ENCODE measurements at places on chromosomes 3 and 15.

- no peak for DNase-seq
Observed at GRCh38 chr3:61141227-61141626, 110.0 kb downstream of the FHIT start.

- DNase-seq = no peak
Observed at GRCh38 chr3:148466143-148466542, 231.6 kb upstream of the AGTR1 start.

DNA sequence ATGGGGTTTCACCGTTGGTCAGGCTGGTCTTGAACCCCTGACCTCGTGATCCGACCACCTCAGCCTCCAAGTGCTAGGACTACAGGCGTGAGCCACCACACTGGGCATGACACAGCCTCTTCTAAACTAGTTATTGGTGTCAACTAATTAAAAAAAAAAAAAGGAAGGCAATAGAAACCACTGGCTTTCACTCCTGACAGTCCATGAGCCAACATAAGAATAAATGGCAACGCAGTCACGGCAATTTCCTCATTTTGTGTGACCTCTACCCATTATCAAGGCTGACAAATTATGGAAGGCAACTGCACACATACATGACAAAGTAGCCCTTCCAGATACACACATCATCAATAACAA is 5.9 kb downstream of the ARHGEF3 start:
- no peak for DNase-seq

DNA sequence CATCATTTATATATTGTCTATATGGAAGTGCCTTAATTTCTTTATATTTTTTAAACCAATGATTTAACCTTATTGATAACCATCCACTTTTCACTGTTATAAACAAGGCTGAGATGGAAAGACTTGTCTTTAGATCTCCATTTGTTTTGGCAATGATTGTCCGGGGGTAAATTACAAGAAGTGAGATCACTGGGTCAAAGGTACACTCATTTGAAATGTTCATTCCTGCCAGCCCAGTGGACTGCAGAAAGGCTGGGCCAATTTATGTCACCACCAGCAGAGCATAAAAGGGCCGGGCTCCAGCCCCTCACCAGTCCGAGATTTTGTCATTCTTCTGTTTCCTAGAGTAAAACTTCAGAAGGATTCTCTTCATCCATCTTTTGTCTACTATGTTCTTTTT is 93.6 kb upstream of the NEO1 start:
- no peak for DNase-seq

DNA sequence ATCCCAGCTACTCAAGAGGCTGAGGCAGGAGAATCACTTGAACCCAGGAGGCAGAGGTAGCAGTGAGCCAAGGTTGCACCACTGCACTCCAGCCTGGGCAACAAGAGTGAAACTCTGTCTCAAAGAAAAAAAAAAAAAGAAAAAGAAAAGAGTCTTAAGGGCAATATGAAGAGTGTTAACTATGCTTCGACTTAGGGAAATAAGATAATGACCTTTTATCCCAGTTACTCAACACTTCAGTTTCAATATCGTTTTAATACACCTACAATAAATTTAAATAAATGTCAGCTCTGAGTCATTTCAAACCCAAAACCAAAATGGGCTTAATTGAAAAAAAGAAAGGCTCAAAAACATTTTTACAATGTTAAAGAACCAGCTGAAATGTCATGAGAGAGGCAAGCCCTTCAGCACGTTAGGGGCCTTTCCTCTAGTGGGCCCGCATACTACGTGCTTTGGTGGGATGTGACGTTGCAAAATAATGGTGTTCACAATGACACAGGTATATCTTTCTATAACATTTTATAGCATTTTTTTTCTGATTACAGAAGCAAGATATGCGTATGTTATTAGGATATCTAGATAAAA is 15.3 kb downstream of the FYCO1 start:
- no peak for DNase-seq

DNA sequence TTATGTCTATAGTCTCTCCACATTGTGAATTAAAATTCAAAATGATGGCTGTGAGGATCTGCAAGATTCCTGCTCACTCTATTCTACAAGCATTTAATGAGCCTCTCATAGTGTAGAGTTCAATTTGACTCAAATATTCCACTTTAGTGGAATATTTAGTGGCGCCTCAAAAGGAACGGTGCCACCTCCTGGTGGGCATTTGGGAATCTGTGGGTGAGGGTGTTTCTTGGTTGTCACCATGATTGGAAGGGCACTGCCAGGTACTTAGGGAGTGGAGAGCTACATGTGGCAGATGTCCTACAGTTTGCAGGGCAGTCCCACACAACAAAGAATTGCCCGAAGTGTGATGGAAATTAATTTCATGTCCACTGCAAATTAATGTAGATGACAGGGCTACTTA is 21.5 kb upstream of the KCNMB3 start:
- no peak for DNase-seq

- no peak for DNase-seq
Observed at GRCh38 chr3:98809557-98809956, 46.4 kb downstream of the ST3GAL6 start.

DNA sequence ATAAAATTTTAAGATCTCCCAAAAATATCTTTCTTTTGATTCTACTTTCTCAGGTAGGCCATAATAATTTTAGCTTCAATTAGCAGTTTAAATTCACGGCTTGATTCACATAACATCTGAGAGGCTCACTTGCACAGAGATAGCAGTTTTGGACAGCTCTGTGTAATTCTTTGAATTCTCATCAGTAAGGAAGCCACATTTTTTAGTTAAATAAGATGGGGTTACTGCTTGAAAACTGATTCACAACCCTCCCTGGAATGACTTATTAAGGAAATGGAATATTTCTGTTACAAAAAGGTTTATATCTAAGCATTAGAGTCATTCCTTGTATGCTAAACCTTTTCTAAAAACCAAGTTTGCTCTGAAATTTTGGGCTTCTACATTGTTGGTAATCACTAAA is 212.7 kb downstream of the ALCAM start:
- DNase-seq = no peak

DNA sequence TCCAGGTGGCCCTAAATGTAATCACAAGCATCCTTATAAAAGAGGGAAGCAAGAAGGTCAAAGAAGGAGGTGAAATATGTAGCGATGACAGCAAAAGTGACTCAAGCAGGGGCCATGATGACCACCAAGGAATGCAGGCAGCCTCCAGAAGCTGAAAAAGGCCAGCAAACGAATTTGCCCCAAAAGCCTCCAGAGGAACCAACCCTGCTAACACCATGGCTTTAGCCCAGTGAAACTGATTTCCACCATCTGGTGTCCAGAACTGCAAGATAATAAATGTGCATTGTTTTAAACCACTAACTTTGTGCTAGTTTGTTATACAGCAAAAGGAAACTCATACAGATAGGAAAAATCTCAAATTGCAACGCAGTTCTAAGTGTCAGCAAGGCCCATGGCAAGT is 23.0 kb upstream of the RBSN start:
- no peak for DNase-seq

DNA sequence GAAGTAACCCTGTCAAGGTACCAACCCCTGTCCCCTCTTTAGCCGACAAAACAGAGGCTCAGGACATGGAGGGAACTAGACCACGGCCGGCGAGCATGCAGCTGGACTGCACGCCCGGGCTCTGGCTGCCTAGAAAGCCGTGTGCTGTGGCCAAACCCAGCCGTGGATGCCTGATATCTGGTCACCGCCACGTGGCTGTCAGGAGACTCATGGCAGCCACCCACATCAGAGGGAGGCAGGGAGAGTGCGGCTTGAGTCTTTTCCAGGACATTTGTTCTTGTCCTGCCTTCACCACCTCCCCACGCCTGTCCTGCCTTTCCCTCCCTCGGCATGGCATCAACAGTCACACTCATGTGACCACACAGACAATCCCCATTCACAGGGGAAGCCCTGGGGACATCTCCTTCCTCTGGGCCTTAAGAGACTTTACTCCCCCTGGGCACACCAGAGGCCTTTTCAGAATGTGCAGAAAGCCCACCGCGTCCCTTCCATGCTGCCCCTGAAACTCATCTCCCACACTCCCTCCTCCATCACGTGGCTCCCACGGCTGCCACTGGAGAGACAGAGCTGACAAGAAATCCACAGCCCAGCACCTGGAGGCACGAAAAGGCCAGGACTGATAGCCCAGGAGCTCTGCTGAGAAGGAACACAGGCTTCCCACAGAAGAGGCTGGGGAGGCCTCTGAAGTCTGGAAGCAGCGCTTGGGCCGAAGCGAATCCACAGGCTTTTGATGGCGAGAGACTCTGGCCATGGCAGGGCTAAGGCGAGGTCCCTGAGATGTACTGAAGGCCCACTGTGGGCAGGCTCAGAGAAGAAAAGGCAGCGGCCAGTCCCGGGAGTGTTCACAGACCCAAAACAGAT is 71.2 kb upstream of the IQSEC1 start:
- no peak for DNase-seq

GRCh38 chr3:114619771-114620170 is 325.9 kb downstream of the TIGIT start:
- no peak for DNase-seq

GRCh38 chr3:174792864-174793263 is 66.3 kb upstream of the NAALADL2 start:
- DNase-seq = no peak

- no peak for DNase-seq
Observed at GRCh38 chr15:33152502-33153109, 41.9 kb downstream of the FMN1 start.

GRCh38 chr3:16140116-16140893 is 34.2 kb upstream of the GALNT15 start:
- no peak for DNase-seq

DNA sequence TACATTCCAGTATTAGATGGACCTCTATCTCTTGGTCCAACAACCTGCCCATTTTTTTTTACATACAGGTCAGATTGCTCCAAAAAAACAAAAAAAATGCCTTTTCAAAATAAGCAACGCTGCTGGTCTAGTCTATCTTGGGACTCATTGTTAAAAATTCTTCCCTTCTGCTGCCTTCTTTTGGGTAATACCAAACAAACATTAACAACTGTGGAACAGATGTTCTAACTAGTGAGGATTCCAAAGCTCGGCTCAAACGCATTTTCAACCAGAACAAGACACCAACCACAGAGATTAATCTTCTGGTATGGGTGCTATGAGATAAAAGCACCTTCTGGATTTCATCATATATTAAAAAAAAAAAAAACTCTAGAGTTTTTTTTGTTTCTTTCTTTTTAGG is 24.7 kb downstream of the ARHGAP31 start:
- DNase-seq = no peak

DNA sequence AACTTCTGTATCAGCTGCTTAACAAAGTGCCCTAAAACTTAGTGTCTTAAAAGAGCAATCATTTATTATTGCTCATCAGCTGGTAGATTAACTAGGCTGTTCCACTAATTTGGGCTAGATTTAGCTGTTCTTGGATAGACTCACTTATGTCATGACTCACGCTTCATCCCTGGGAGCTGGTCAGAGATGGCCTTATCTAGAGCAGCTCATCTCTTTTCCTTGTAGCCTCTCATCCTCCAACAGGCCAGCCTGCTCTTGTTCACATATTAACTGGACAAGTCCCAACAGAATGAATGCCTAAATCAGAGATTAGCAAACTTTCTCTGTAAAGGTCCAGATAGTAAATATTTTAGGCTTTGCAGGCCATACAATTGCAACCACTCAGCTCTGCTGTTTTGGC is 66.9 kb upstream of the PLAAT1 start:
- DNase-seq = no peak

DNA sequence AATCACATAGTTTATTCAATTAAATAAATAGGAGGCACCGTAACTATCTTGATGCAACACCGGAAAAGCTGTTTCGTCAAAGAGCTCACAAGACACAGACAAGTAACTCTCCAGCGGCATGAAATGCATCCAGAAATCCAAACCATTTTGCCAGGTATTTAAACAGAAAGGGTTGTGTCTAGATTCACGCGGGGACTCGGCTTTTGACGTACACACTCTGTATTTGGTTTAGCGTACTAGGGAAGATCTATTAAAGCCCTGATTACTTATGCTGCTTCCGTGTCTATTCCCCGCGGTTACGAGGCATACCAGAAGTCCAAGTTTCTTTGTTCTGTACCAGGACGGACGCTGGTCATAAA is 718 bp downstream of the BNIP2 start:
- DNase-seq = peak; percentile 74

GRCh38 chr3:66037986-66038369 is 740 bp downstream of the MAGI1 start:
- DNase-seq = no peak

GRCh38 chr3:10232137-10232536 is 16.1 kb upstream of the TATDN2 start:
- no peak for DNase-seq

DNA sequence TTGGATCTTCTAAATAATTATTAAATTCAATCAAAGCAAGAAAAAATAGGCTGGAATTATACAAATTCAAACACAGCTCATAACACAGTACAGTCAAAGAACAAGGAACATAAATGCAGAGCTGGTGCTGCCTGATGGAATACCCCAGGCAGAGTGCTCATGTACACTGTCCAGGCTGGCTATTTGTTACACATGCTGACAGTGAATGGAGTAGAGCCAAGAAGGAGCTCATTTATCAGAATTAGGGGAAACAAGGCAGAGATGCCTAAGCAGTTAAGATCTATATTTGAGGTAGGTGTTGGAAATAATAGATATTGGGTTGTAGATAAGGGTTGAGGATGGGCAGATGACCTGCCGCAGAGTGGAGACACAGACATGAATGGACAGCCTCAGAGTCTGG is 788.2 kb upstream of the ARPP21 start:
- DNase-seq = no peak

GRCh38 chr3:15269091-15269989 is 63.0 kb downstream of the SH3BP5 start:
- DNase-seq = no peak

DNA sequence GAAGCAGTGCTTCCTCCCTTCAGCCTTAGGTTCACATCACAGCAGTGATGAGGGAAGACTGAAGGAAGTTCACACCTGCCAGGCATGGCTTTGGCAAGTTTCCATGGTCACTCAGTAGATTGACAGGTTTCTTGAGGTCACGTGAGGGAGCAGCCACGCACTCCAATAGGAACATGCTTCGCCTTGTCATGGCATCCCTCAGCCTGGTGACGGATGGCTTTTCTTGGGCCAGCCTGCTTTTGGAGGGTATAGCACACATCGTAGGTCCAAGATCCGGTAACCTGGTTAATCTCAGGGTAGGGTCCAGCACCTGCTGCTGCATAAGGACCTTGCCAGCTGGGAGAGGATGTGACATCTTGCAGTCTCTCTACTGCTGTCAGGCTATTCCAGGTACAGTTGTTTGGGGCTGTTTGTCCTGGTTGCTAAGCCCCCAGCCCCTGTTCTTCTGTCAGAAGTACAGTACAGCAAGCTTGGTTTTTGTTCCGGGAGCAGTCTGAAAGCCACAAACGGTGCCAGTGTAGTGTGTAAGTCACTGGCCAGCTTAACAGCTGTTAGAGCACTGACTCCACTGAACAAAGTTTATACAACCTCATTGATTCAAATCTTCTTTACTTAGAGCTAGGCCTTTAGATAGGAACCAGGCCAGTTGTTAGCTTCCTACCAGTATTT is 42.3 kb downstream of the PSMD6 start:
- DNase-seq = no peak

Data from NAMALWA (cell line).